ENCODE measurements at places on chromosomes 12 and 14.

DNA sequence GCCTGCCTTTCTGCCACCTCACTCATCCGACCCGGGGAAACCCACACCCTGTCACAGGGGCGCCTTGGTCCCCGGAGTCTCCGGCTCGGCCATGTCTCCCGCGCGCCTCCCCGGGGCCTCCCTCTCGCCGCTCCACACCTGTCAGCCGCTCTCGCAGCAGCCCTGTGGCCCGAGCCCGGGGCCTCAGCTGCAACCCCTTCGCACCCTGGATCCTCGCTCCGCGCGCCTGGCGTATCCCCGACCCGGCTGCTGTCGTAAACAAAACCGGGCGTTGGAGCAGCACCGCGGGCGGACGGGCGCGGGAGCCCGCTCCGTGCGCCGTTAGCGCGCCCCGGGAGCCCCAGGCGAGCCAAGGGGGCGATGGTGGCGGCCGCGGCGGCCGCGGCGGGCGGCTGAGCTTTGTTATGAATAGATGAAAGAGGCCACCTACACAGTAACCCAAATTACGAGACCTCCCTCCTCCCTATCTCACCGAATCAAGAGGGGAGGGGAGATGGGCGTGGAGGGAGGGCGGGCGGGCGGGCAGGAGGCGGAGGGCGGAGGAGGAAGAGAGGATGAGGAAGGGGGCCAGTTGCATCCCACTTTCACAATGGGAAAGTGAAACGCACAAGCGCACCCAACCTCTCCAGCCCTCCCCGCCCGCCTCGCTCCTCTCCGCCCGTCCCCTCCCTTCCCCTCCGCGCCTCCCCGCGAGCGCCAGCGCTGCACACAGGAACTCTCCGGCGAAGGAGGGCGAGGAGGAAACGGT is at the start of gene PLXNC1:
Gene PLXNC1, plus strand, starts transcription at position 587 of the 748 bp plus-strand sequence. CDS start 395 bp downstream, outside the sequence.
- peak; percentile 63 for DNase-seq

GRCh38 chr14:61547186-61548069 is 147.9 kb upstream of the HIF1A start:
- no peak for DNase-seq

- no peak for DNase-seq
Observed at GRCh38 chr12:107600581-107601144, 84.9 kb upstream of the PWP1 start.

- no peak for DNase-seq
Observed at GRCh38 chr12:92550661-92551060, 152.1 kb upstream of the PLEKHG7 start.

- no peak for DNase-seq
Observed at GRCh38 chr12:54829511-54829910, 24.8 kb upstream of the MUCL1 start.

GRCh38 chr14:55354500-55354899 is 57.1 kb downstream of the ATG14 start:
- DNase-seq, result peak; percentile 58

GRCh38 chr12:116297224-116297834 is 19.8 kb upstream of the MED13L start:
- DNase-seq, result no peak

- no peak for DNase-seq
Observed at GRCh38 chr12:91868054-91868453, 277.6 kb downstream of the BTG1 start.

DNA sequence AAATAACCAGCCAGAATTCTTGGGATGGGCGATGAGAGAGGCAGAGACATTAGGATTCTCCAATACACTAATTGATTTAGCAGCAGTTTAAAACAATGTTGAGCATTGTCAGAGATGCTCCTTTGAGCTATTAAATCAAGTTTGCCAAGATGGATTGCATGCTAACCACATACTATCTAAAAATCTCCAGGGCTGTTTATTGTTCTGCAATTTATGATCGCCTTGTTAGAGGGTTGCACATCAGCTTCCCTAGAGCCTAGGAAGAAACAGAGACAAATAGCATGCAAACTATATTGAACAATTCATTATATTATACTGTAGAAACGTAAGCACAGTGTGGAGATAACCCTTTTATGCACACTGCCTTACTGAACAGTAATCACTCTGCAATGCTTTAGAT is 599.9 kb downstream of the SOX5 start:
- no peak for DNase-seq

GRCh38 chr14:93017301-93017797 is 94.4 kb downstream of the CHGA start:
- DNase-seq, result no peak

DNA sequence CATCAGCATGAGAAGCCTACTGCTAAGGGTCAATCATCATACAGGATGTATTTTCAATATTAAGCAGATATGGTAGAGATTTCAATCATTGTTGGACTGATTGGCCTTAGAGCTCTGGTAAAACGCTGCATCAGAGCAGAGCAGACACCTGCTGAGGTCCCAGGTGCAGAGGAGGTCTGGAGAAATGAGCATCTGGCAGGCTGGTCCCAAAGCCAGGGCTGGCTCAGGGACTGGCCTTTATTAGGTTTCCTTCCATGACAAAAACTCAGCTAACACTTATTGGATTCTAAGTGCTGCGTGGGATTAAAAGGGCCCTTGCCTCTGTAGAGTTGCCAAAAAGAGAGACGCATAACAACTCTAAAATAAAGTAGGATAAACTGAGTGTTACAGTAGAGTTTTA is 29.7 kb downstream of the AKAP6 start:
- no peak for DNase-seq

- no peak for DNase-seq
Observed at GRCh38 chr12:26264215-26264838, 69.0 kb downstream of the SSPN start.

- DNase-seq, result no peak
Observed at GRCh38 chr14:94578712-94579111, 2.5 kb upstream of the SERPINA5 start.

- no peak for DNase-seq
Observed at GRCh38 chr14:64303471-64303917, 9.3 kb upstream of the ESR2 start.

GRCh38 chr14:73722581-73722980 is 8.4 kb upstream of the PNMA1 start:
- DNase-seq, result no peak

- DNase-seq, result no peak
Observed at GRCh38 chr14:27384124-27384523, 786.3 kb upstream of the NOVA1 start.

- no peak for DNase-seq
Observed at GRCh38 chr12:50061171-50061570, 3.8 kb downstream of the ASIC1 start.

GRCh38 chr12:74849801-74850200 is 312.2 kb downstream of the ATXN7L3B start:
- no peak for DNase-seq

DNA sequence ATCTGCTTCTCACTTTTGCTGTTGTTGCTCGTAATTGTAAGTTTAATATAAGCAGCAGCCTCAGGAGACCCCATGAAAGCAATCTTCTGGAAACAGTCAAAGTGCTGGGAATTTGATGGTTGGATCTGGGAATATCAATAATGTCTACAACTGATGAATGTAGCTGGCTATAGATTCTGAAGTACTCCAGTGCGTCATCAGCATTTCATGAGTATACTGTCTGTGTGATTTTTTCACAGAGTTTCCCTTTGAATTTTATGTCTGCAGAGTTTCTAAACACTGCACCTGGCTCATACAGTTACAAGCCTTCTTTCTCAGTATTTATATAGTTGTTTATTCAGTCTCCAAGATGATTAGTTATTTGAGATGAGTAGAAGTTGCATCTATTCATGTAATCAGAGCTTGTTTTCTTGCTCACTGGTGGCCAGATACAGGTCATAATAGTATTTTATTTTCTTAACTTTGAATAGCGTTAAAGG is 222.3 kb downstream of the RAD51B start:
- no peak for DNase-seq

GRCh38 chr14:95503365-95504134 is 12.9 kb downstream of the SYNE3 start:
- DNase-seq, result no peak

- DNase-seq, result no peak
Observed at GRCh38 chr14:79573486-79573885, 637.8 kb downstream of the DIO2 start.

GRCh38 chr12:72285861-72286260 is 13.7 kb downstream of the TRHDE start:
- no peak for DNase-seq

DNA sequence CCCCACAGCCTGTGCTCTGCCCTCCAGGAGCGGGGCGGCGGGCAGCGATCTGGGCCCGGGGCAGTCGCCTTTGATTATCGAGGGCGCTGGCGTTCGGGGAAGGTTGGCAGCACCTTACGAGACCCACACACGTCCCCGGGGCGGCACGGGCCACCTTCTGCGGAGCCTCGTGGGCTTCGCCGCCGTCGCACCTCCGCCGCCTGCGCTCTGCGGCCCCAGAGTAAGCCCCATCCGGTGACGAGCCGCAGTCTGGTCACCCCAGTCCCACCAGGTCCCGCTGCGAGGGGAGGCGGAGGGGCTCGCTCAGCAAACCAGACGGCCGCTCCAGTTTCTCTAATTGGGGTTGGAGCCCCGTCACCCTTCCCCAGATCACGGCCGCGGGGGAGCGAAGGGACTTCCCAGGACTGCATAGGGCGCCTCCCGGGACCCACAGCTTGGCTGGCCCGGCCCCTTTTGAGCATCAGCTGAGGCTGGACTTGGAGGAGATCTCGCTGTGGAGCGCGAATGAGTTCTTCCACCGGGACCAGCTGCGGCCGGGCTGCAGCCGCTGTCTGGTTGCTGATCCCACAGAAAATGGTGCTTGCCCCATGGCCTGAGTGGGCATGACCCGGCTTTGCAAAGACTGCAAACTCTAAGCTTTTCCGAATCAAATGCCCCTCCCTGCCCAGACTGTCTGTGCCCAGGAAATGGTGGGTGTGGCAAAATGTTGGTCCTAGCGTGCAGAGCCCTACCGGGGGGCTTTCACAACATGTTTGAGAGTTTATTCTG is 560 bp downstream of the LGALS3 start:
- peak; percentile 44 for DNase-seq

DNA sequence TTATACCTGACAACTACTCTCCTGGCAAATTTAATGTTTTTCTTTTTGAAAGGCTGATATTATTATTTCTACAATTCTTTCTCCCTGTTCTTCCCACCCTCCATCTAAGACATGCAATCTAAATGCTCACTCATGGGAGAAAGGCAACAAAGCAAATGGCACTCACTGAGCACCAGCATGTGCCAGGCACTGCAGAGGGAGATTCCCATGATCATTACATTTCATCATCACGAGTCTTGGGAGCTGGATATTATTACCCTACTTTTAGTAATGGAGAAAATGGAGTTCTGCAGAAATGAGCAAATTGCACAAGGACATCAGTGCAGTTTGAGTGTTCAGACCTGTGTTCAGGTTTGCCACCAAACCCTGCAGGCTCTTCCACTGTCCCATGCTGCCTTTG is 27.9 kb downstream of the PPM1H start:
- no peak for DNase-seq

DNA sequence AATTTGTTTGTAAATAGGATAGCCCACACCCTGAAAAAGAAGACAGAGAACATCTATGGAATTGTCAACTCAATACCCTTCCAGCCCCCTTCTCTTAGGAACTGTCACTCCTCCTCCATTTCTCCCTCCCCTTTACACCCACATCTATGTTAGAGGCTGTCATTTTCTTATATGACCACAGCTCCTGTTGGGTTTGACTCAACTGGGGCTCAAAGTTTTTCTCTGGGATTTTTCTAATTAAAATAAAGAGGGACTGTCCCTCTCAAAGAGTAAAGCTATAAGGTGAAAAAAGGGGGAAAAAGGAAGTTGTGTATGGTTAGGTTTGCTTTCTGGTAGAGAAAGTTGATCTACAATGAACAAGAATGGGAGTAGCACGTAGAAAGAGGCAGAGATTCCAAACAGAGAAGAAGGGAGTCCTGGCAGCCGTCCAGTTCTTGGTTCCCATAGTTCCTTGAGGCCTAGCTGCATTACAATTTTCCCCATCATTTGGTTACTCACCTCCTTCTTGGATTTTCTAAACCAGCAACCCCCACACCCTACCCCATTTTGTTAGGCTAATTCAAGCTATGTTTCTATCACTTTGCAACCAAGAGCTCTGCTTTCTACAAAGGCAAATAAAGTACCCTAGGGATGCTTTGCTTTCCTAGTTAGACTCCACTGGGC is 44.3 kb upstream of the STK38L start:
- no peak for DNase-seq

DNA sequence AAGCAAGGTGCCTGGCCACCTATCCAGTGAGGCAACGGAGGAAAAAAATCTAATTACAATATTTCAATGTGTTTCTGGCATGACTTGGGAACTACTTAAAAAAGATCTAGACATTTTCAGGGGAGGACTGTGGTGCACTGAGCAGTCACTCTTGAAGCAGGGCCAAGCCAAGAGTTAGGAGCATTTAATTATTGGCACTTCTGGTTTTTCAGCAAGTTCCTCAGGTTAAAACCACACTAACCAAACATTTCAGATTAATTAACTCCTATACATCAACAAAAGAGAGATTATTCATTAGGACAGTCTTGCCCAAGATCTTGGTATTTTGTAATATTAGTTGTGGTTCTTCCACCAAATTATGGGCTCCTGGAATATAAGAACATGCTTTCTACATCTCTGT is 25.6 kb downstream of the PRKAB1 start:
- no peak for DNase-seq

- DNase-seq, result no peak
Observed at GRCh38 chr12:26869104-26869494, 36.1 kb upstream of the ITPR2 start.

- no peak for DNase-seq
Observed at GRCh38 chr14:64549791-64550620, at the start of gene PPP1R36. Gene PPP1R36 (plus strand): TSS chr14:64549961. CDS start chr14:64549998, 37 bp downstream.

GRCh38 chr14:88904206-88904647 is 79.8 kb downstream of the TTC8 start:
- DNase-seq, result no peak

DNA sequence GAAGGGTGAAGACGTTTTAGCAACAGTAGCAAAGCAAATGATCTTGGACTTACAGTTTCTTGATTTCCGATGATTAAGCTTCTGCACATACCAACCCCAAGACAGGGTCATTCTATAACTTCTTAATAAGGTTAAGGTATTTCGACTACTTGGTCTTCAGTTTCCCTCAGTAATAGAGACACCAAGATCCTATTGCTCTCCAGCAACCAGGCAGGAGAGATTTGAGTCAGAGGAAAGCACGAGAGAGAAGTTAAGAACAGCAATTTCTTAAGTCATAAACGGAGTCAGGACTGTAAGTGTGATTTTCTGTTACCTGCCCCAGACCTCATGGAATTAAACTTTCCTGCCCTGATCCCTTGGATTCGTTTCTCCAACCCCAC is 215.6 kb downstream of the TTC8 start:
- no peak for DNase-seq

- no peak for DNase-seq
Observed at GRCh38 chr12:68876461-68876860, 56.5 kb downstream of the CPM start.

DNA sequence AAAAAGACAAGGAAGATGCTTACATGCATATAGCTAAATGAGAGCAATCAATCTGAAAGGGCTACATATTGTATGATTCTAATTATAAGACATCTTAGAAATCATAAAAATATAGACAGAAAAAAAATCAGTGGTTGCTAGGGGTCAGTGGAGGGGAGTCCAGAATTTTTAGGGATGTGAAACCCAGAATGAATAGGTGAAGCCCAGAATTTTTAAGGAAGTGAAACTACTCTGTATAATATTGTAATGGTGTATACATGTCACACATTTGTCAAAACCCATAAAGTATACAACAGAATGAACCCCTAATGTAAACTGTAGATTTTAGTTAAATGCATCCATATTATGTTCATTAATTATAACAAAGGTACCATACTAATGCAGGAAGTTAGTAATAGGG is 713.2 kb downstream of the FLRT2 start:
- no peak for DNase-seq

Measured in activated CD4-positive, alpha-beta T cell treated with anti-CD3 and anti-CD28 coated beads, Interleukin-2, amount 50 U/mL, for 4 hours (primary cell).